ENCODE measurements at places on chromosomes 3 and 15.

- DNase-seq: no peak
These were observed 15.3 kb downstream of the ZXDC start for GRCh38 chr3:126460381-126460780.

- DNase-seq: no peak
These were observed 223.0 kb upstream of the MCTP2 start for GRCh38 chr15:94008104-94009074.

- DNase-seq: no peak
These were observed 29.3 kb upstream of the SLC28A1 start for GRCh38 chr15:84855136-84855535.

GRCh38 chr15:69405110-69405509 lies 9.0 kb upstream of the KIF23 start:
- DNase-seq: no peak

DNA sequence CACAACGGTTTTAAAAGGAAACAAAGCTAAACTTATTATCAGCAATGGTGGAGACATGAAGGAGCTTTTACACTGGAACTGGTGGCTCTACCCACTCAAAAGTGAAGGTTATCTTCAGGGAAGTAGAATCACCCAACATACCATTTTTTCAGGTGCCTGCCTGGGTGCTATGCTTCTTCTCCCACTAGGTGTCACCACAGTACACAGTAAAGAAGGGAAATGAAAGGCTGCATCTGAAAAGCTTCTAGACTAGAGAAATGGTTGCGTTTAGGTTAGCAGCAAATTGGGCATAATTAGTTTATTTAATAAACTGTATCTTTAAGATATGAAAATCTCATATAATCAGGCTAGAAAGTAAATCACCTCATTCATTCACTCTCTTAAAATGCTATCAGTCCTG lies 47.0 kb upstream of the SELENOK start:
- DNase-seq: no peak

- DNase-seq: peak; percentile 70
These were observed 17.6 kb upstream of the ALDH1L1 start for GRCh38 chr3:126197854-126198584.

- no peak for DNase-seq
These were observed 14.1 kb downstream of the LACTB start for GRCh38 chr15:63135804-63136203.

GRCh38 chr15:95975212-95975611 lies 355.3 kb upstream of the NR2F2 start:
- DNase-seq: no peak

- DNase-seq: no peak
These were observed 8.1 kb upstream of the CLDN11 start for GRCh38 chr3:170410428-170411029.

DNA sequence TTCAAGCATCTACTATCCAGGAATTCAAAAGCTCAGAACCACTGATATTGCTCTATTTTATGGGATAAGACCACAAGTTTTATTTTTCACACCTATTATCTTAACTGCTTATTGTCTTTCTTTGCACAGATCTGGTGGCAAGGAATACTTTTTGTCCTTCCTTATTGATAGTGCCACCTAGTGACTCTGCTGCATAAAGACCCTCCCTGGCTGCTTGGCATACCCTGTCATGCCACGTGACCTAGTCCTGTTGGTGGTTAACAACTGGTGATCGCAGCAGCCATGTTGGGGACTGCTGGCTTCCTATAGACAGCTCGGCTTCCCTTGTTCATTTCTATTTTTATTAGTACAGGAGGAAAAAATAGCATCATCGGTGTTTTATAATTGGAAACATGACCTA lies 236.3 kb downstream of the MEX3B start:
- DNase-seq: no peak

DNA sequence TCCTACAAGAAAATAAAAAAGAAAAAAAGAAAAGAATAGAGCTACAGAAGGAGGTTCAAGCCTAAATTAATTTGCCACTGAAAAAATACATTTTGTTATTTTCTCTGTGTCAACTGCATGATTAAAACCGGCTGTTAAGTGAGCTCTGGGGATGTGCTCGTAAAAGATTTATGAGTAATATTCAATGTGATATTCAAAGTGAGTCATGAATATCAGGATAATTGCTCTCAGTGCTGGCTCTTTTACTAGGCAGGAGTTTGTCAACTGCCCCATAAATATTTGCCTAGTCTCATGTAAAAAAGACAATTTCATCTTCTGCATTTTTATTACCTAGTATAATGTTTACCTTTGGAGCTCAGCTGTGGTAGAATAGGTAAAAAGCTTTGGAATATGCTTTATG lies 78.9 kb downstream of the CDIN1 start:
- DNase-seq: no peak

DNA sequence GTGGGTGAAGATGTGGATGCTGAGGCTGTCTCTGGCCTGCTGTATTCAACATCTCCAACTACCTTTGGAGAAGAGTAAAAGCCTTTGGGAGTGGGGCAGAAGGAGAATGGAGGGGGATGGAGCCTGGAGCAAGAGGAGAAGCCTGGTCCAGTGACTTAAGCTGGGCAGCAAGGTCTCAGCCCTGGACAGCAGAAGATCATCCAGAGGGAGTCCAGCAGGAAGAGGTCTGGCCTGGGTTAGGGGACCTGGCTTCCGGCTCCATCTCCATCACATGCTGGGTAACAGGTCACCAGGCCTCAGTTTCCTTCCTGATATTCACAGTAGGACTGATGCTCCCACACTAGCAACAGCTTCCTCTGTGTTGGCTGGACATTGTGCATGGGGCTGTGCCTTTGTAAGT lies 3.8 kb upstream of the ISL2 start:
- DNase-seq: no peak

All from ovary (tissue), 10 donors.